ENCODE measurements at places on chromosomes 1 and 21.

GRCh38 chr1:43582162-43582566 lies 51.5 kb downstream of the PTPRF start:
- DNase-seq = no peak

- DNase-seq = no peak
Observed at GRCh38 chr1:103790172-103790571, 40.5 kb downstream of the AMY1C start.

DNA sequence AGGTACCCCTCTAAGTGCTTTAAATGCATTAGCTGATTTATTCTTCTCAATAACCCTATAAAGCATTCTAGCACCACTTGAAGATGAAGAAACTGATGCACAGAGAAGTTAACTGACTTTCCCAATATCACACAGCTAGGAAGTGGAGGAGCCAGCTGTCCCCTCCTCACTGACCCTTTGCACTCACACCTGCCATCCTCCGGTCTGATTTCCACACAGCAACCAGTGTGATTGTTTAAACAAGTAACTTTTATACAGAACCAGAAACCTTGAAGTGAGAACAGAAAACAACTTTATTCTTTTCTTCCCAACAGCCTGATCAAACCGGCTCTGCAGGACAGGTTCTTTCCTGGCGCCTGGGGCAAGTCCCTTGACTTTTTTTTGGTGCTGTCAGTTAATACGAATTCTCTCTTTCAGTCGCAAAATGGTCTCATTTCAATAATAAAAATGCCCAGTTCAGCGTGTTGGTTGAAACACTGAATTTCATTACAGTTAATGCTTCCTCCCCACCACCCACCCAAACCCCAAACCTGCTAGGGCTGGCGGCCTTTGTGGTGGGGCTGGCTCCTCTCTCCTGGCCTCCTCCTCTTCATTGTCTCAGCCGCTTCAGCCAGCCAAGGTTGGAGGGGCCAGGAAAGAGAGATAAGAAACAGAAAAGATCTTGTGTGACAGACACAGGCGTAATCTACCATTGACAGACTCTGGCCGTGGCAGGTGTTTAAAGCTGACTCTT lies 26.4 kb upstream of the EEIG2 start:
- DNase-seq = no peak

GRCh38 chr1:19273106-19273843 lies 15.3 kb downstream of the AKR7A3 start:
- no peak for DNase-seq

GRCh38 chr1:178243119-178243518 lies 149.2 kb downstream of the RASAL2 start:
- no peak for DNase-seq

DNA sequence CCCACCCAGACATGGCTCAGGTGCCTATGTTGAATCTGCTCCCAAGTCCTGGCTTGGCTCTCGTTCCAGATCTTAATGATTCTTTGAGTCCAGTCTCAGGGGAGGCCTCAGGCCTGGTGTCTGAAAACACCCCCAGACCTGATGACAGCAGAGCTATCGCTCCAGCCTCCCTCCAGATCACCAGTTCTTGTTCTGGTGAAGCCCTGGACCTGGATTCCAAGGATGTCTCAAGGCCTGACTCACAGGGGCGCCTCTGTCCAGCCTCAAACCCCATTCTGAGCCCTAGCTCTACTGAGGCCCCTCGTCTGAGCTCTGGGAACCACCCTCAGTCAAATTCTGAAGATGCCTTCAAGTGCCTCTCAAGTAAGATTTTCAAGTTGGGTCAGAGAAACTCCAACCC lies 11.4 kb downstream of the MROH7 start:
- DNase-seq = no peak

DNA sequence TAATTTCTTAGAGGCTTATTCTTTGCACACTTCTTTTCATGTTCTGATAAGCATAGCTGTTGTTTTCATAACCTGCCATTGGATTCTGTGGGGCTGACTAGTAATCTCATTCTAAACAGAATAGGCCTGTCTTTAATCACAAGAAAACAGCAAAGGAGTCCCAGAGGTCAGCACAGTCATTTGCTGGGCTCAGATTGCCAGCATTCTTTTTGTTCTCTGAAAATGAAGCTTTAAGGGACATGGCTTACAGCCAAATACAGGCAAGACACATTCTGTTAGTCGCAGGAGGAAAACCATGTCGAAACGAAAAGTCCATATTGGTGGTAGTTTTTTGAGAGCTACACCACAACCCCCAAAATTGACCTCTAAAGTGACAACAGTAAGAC lies 75.0 kb downstream of the MRPS6 start:
- no peak for DNase-seq

GRCh38 chr1:1305300-1306069 lies 2.2 kb downstream of the ACAP3 start:
- peak; percentile 58 for DNase-seq

GRCh38 chr21:24861471-24861870 lies 745.8 kb downstream of the MRPL39 start:
- no peak for DNase-seq

- no peak for DNase-seq
Observed at GRCh38 chr1:112272101-112272772, 123.8 kb upstream of the CTTNBP2NL start.

GRCh38 chr21:41725421-41726031 lies 41.3 kb downstream of the RIPK4 start:
- DNase-seq = no peak

DNA sequence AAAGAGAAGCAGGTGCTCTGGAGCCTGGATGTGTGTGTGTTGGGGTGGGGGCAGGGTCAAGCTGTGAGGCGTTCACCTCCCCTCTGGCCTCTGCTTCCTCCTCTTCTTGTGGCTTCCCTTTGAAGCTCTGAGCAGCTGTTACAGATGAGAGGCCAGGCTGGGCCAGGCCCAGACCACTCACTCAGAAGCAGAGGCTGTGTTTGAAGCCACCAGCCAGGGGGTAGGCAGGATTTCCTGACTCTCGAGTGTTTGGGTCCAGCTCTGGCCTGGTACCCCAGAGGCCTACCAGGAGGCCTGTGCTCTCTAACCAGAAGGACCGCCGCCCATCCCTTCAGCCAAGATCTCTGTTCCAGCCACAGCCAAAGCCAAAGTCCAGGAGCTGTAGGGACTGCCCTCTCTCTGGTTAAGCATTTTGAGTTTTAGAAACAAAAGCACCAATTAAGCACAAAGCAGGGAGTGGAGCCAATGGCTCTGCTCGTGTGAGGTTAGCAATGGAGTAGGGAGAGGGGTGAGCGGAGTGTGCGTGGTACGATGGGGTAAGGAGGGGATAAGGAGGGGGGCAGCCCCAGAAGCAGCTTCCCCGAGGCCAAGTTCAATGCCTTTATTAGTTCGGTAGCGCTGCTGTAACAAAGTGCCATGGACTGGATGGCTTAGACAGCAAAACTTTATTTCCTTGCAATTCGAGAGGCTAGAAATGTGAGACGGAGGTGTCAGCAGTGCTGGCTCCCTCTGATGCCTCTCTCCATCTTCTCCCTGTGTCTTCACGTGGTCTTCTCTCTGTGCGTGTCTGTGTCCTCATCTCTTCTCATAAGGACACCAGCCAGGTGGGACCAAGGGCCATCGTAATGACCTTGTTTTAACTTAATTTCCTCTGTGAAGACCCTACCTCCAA lies 20.5 kb downstream of the RCSD1 start:
- no peak for DNase-seq

- no peak for DNase-seq
Observed at GRCh38 chr1:28812669-28813468, 899 bp downstream of the OPRD1 start.

- DNase-seq = no peak
Observed at GRCh38 chr21:36676039-36676950, 22.6 kb upstream of the SIM2 start.

DNA sequence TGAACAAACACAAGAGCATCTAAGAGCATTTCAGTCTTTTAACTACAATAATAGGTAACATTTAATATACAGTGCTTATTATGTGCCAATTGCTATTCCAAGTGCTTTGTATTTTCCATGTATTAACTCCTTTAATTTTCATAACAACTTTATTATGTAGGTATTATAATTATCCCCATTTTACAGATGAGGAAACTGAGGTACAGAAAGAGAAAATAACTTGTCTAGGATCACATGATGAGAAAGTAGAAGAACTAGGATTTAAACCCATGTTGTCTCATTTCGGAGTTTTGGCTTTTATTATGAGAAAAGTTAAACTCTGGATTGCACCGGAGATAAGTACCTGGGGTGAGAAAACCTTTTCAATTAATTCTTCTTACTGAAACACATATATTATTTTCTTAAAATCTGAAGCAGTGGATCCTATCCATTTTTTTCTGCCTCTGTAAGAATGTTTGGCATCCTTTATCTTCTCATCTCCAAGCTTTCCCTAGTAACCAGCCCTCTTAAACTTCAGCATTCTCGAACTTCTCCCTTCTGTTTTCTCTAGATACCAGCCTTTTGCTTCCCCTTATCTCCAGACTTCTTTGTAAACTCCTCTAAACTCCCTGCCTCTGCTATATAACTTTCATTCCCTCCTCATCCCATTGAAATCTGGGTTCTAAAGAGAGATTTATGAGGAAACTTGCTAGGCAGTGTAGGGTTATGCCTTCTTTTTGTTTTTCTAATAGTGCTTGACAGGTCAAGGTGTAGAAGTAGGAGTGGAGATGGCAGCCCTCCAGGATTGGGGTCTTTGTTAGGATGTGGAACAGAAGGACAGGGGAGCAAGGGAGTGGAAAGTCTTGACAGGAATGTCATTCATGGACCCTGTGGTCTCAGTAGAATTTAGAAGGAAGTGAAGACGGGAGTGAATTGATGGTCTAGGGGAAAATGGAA lies 28.3 kb downstream of the POU2F1 start:
- DNase-seq = no peak

DNA sequence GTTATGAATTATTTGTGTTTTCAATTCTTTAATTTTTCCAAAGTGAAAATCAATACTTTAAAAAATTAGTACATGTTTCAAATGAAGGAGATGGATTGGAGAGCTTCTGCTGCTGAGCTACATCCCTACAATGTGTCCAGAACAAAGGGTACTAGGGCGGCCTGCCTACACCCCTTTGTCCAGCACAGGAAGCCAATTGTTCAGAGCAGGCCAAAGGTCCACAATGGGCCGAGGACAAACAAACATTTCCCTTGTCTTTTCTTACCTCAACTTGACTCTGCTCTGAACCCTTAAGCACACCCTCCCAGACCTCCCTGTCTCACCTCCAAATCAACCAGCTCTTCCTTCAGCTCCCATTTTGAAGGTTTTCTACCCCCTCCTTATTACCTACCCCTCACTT lies 39.4 kb upstream of the CAMK1G start:
- DNase-seq = no peak

- DNase-seq = no peak
Observed at GRCh38 chr1:237038211-237038610, 3.8 kb upstream of the RYR2 start.

- no peak for DNase-seq
Observed at GRCh38 chr21:43376478-43376882, 50.5 kb downstream of the SIK1 start.
